ENCODE measurements at places on chromosomes 4 and X. TPM values are rescaled to one million over a fixed set of nuclear protein-coding genes. Genes with fewer than 3 reads are reported as not detected.
A peak's percentile ranks its signal among the peaks of the same experiment; 100 is the strongest.

PCYT1B gene
- 17.1 TPM for total RNA-seq

ARHGEF38 gene
- 0.22 TPM for total RNA-seq

GRCh38 chr4:2962614-2963174 lies 512 bp downstream of the NOP14 start:
- H3K27ac ChIP-seq, result peak overlapping the region; percentile 96
- no peaks in the 10 kb centered on the region for H3K36me3 ChIP-seq
- no peak for DNase-seq

- no peak overlapping the region for H3K27ac ChIP-seq
- H3K36me3 ChIP-seq, result no peaks in the 10 kb centered on the region
Measured at GRCh38 chr4:7186516-7187167, 5.7 kb upstream of the SORCS2 start.
